CD8-positive, alpha-beta T cell (primary cell): ENCODE measurements at places on chromosomes 3 and 15. TPM values are rescaled to one million over a fixed set of nuclear protein-coding genes. Genes with fewer than 3 reads are reported as not detected.

The NANOGP8 gene
- not detected for total RNA-seq

DNA sequence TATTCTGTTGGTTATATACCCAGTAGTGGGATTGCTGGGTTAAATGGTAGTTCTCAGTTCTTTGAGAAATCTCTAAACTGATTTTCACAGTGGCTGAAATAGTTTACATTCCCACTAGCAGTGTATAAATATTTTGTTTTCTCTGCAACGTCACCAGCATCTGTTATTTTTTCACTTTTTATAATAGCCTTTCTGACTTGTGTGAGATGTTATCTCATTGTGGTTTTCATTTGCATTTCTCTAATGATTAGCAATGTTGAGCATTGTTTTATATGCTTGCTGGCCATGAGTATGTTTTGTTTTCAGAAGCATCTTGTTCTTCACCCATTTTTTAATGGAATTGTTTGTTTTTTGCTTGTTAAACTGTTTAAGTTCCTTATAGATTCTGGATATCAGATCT is 612.7 kb upstream of the SGO1 start:
- DNase-seq: no peak

The REC114 gene
- not detected for total RNA-seq

DNA sequence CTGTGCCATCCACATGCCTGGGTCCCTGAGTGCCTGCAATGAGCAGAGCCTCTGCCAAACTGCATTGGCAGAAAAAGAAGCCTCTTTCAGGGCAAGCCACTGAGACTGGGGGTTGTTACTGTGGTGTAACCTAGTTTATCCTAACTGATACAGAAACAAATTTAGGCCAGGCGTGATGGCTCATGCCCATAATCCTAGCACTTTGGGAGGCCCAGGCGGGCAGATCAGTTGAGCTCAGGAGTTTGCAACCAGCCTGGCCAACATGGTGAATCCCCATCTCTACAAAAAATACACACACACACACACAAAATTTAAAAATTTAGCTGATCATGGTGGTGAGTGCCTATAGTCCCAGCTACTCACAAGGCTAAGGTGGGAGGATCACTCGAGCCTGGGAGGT is 221.6 kb downstream of the TBC1D2B start:
- DNase-seq: no peak

- no peak for DNase-seq
Measured at GRCh38 chr15:66633041-66633937, 67.5 kb upstream of the LCTL start.

GRCh38 chr3:50525987-50526386 is 22.6 kb upstream of the CACNA2D2 start:
- no peak for DNase-seq

DNA sequence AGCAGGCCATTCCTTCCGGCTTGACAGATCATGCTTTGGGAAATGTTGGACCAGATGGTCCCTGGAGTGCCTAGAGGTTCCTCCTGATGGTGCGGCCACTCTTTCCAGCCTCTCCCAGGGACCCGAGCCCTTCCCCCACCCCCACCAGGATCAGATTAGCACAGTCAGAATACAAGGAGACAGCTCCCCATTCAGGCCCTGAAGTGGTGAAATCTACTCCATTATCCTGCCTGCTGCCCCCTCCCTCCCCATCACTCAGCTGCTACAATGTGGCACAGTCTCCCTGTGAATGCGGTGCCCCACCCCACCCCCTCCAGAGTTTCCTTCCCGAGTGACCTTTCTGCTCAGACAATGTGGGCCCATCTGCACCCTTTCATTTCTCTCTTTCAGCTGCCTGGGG is 29.4 kb downstream of the RNU5B-1 start:
- no peak for DNase-seq

DNA sequence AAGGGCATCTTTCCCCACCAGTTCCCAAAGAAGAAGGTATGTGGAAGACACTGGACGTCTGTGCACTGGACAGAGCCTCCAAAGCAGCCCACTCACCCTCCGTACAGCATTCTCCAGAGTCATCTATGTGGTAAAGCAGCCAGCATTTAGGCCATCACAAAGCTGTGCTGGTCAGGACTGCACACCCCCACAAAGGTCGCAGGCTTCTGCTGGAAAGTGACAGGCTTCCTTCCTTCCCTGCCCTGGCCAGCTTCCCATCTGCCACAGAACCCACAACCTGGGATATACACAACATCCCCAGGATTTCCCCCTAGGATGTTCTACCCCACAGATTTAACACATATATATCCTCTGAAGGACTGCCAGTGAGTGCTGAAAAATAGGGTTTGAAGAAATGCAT is 64.6 kb upstream of the GALNT15 start:
- DNase-seq: no peak

DNA sequence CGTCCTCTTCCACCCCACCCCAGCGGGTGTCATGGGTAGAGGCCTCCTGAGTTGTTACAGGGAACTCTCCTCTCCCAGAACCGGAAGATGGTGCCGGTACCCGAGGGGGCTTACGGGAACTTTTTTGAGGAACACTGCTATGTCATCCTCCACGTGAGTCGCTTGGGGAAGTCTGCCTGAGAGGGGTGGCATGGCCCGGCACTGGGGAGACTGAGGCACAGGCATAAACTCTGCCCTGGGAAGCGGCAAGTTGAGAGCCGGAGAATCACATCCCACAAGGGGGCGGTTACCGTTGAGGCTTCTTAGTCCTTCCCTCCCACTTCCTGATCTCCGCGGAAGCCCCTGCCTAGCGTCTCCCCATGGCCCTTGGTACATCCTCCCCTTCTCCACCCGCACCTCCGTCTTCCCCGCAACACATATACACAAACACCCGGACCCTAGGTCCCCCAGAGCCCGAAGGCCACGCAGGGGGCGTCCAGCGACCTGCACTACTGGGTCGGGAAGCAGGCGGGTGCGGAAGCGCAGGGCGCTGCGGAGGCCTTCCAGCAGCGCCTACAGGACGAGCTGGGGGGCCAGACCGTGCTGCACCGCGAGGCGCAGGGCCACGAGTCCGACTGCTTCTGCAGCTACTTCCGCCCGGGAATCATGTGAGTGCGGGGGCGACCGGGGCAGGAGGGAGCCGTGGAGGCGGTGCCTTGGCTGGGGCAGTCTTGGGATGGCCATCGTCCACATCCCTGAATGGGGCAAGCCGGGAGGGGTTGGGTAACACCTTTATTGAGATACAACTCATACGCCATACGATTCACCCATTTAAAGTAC is 3.4 kb downstream of the VILL start:
- DNase-seq: peak; percentile 79

The TLR9 gene
- total RNA-seq: not detected

- DNase-seq: no peak
Measured at GRCh38 chr15:69323893-69324430, 25.2 kb downstream of the PAQR5 start.

The PRR20G gene
- not detected for total RNA-seq

DNA sequence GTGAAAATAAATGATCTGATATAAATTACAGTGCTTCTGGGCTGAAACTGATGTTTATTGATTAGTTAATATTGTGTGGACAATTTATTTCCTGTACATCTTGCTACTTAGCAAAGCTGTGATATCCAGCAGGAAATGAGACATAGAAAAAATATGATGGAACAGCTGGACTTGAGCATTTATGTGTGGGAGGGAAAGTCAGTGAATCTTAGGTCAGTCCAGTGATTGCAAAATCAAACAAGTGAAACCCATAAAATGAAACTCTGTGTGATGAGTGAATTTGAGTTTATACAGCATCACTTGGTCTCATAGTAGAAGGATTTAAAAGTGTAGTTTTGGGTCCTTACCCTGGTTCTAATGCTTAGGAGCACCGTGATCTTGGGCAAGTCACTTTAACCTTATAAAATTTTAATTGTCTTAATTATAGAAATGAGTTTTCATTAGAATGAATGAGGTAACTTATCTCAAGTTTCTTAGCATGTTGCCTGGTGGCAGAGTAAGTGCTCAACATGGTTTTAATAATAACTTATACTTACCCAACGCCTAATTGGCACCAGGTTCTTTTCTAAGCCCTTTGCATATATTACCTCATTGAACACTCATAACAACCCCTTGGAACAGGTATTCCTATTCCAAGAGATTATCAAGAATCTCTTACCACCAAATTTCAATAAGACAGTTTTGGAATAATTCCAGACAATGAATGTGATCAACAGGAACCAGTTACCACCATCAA is 194.6 kb downstream of the ADAMTSL3 start:
- DNase-seq: no peak

- no peak for DNase-seq
Measured at GRCh38 chr15:38814891-38815290, 250.3 kb upstream of the RASGRP1 start.

DNA sequence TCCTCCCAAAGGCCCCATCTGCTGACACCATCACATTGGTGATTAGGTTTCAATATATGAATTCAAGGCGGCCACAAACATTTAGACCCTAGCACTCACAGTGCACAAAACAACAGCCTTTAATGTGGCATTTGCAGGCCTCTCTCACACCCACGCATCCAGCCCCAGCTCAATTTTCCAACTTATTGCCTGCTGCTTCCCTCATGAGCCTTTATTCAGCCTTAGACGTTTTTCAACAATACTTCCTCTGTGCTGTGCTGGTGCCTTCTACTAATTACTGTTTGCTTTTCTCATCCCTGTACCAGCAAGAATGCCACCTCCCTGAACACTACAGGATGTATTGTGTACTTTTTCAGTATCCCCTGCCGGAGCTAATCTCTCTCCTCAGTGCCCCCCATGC is 334.6 kb downstream of the GABRB3 start:
- no peak for DNase-seq

- no peak for DNase-seq
Measured at GRCh38 chr3:188627652-188628051, 473.7 kb downstream of the LPP start.

- DNase-seq: no peak
Measured at GRCh38 chr3:112856537-112856936, 9.9 kb upstream of the CD200R1L start.

DNA sequence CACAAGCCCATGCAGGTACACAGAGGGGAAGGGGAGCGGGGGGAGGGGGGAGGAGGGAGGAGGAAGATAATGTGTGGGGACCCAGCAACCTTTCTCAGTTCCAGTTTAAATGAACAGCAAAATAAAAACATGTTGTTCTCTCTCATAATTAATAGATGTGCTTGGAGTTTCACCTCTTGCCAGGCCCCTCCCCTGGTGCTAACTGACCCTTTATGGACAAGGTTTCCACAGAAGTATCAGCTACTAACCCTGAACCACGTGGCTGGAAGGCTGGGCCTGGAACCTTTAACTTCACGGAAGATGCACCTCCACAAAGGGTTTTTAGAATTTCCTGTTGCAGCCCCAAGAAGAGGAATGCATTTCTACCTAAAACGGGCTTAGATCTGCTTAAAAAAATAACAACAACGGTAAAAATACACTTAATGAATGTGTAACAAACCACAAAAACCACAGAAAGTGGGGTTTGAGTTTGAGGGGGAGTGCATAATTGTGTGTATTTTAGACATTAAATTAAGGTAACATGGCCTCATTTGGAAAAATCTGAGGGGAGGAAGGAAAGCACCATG is 14.8 kb upstream of the SMAD3 start:
- no peak for DNase-seq

DNA sequence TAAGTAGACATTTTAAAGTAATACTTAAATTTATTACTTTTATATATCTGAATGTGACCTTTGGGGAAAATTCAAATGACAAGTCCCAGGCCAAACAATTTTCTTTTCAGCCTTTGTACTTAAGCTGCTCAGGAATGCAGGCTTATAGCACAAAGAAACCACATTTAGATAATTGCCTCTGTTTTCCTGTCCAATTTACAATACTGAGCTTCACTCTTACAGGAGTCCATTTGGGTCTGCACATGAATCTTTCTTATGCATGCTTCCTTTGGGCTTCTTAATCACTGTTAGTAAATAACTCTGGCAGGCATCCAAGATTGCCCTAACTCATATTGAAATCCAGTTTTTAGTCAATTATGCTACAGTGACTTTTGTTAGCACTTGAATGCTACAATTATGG is 459.4 kb upstream of the TGFBR2 start:
- no peak for DNase-seq

- no peak for DNase-seq
Measured at GRCh38 chr3:50573566-50574443, 4.5 kb downstream of the HEMK1 start.

GRCh38 chr3:185995352-185995751 is 57.5 kb upstream of the TRA2B start:
- DNase-seq: no peak

The SCN5A gene
- total RNA-seq: not detected

DNA sequence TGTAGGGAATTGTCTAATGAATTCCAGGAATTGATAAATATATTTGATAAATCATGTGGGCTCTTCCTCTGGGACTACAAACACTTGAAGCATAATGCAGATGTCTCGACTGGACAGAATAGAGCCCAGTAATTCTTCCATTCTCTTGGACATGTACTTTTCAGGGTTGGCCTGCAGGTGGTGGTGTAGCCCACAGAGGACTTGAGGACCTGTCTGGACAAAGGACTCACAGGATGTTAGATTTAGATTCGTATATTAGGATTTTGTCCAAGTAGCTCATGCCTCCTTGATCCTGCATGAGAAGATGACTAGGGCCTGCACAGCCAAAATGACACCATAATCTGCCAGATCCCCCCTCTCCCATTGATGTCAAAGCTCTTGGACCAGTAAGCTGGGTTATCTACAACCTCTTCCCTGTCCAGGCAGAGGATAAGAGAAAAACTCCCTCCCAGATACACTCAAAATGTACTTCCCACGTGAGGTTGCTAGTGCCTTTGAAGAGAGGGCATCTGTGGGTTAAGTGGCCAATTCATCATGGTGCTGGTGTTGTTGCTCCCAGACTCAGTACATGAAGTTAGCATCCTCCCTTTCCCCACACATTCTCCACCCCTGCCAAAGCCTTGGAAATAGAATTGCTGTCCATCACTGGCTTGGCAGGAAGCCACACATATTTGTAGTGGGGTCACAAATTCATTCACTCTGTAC is 88.6 kb upstream of the ZNF280D start:
- peak; percentile 5 for DNase-seq

DNA sequence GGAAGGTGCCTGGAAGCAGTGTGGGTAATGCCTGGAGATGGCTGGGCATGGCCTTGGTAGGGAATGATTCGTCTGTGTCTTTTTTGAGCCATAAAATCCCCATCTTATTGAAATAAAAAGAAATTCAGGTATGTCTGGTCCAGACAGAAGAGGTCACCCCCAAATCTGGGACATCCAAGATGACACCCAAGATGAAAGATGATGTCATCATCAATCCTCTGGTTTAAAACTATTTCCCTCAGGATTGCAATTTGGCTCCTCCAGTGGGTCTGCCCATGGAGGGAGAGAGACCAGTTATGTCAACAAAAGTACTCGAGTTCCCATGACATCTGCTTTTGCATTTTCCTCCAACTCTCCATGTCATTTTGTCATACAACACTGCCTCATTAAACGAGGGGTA is 16.7 kb upstream of the CCR9 start:
- DNase-seq: no peak

- DNase-seq: no peak
Measured at GRCh38 chr15:52657338-52657737, 21.9 kb downstream of the ATOSA start.

DNA sequence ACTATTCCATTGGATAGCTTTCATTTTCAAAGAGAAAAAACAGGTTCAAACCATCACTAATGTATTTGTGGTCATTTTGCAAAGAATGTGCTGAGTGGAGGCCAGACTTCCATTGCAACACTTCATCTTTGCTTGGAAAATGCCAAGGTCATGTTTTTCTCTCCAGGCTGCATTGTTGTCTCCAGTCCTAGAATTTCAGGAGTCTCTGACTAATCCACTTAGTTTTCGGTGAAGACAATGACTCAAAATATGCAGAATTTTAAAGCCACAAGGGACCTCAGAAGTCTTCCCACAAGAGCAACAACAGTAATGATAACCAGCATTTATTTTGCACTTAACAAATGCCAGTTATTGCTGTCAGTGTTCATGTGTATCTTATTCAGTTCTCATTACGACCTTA is 277.0 kb downstream of the RYR3 start:
- DNase-seq: no peak
